Chondrocyte (in vitro differentiated cells): ENCODE measurements at places on chromosomes 2 and 18. TPM values are rescaled to one million over a fixed set of nuclear protein-coding genes. Genes with fewer than 3 reads are reported as not detected.
A peak's percentile ranks its signal among the peaks of the same experiment; 100 is the strongest.

Gene COL3A1
- total RNA-seq = 7,827 to 10,007 TPM (median 8,099 TPM) in 3 replicates

DNA sequence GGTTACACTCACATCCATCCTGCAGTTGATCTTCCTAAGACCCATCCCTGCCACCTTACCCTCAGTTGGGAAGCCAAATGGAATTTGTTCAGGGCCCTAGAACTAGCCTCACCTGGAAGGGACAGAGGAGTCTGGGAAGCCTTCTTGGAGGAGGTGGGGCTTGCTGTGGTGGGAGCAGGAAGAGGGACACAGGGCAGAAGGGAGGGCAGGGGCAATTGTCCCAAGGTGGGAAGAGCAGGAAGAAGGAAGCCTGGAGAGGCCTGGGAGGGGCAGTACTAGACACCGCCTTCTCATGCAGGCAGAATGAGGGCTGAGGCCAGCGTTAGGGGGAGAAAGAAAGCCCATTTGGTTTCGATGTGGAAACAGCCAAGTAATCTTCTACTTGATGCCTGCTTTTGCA lies 34.1 kb upstream of the ASPRV1 start:
- no peak overlapping the region for H3K4me3 ChIP-seq
- H3K4me1 ChIP-seq = peaks cover 5% of the 10 kb centered on the region
- H3K27me3 ChIP-seq = no peaks in the 10 kb centered on the region
- H3K36me3 ChIP-seq = peaks cover 10% of the 10 kb centered on the region
- DNase-seq = no peak
- no peak overlapping the region for H3K27ac ChIP-seq

DNA sequence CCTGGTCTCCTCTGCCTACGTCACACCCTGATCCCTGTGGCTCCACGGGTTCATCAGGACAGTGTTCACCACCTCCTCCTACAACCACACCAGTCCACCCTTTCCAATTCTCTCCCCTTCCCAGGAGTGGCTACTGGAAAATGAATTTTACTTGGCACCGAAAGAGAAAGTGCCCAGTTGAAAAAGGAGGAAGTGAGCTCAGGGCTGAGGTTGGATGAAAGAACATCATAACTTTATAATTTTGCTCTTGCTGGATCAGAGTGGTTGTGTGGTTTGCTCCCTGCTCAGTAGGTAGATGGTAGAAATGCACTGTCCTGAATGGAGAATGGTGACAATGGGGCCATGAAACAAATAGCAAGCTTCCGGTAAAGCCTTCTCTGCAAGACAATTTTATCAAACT lies 140.3 kb upstream of the DDX18 start:
- DNase-seq = no peak
- H3K36me3 ChIP-seq = no peaks in the 10 kb centered on the region
- H3K27me3 ChIP-seq = no peaks in the 10 kb centered on the region
- no peak overlapping the region for H3K4me3 ChIP-seq
- no peak overlapping the region for H3K27ac ChIP-seq

DNA sequence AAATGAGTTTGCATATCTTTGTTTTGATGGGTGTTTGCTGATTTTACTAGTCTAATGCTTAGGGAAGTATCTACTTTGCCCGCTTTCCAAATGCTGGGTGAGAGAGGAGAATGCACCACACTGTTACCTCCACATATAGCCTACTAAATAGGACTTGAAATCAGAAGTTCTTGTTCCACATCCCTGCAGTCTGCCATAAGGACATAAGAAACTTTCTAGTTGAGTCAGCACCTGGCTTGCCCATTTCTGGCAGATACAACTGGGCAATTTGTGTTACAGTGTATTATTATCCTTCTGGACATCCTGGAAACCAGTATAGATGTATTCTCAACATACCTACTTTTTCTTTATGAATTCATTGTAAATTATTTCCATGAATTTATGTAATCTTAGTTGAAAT lies 29.5 kb downstream of the ANXA4 start:
- DNase-seq = no peak
- H3K4me3 ChIP-seq = no peak overlapping the region
- H3K27me3 ChIP-seq = no peaks in the 10 kb centered on the region
- peak overlapping the region; percentile 86 for H3K27ac ChIP-seq
